DMS79 (cell line): ENCODE measurements at places on chromosomes 5 and 9.

DNA sequence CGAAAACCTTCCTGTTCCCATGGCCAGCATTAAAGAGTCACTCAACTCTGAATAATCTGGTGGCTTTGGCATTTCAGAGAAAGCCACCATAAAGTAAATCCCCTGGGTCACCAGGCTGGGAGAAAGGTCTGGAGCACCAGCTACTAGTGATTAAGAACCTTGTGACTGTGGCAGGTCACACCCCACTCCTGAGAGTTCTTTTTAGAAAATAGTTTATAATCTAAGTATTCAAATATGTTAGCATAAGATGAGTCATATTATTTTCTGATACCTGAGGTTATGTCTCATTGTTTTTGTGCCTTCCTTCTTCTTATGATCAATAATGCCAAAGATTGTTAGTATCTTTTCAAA is 351.7 kb downstream of the ARRDC3 start:
- no peak for DNase-seq

DNA sequence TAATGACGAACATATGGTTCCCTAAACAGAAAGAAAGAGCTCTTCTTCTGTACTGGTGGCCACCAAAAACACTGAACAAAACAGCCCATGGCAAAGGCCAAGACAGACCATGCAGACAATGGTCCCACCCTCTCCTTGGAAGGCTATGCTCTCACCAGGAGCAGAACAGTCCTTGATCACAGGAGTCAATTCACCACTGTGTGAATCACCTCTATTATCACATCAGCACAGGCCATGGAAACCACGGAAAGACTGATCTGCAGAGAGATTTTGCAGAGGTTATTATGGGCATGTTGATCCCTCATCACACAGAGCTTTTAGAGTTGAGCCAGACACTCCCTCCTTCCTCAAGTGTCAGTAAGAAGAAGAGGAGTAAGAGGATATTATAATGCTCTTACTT is 134.0 kb upstream of the RASEF start:
- DNase-seq = no peak

- DNase-seq = no peak
Observed at GRCh38 chr5:159992566-159992965, 16.4 kb upstream of the TTC1 start.

DNA sequence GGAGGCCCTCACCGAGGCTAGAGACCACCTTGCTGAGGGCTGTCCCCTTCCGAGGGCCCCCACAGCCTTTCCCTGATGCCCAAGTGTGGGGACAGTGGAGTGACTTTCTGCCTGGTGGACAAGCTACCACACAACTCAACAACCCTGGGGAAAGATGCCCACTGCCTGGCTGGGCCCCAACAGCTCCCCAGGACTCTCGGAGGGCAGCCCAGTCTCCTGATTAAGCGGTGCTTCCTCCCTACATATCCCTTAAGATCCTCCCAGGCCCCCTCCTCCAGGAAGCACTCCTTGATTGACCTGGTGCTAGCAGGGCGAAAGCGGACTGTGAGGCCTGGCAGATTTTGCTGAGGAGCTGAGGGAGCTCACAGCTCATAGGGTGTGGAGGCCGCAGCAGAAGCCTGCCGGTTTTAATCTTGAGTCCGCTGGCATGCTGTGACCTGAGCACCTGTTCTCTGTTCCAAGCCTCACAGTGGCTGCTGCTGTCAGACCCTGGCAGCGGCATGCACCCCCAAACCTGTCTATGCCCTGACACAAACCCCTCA is 2.2 kb downstream of the NSMF start:
- no peak for DNase-seq

DNA sequence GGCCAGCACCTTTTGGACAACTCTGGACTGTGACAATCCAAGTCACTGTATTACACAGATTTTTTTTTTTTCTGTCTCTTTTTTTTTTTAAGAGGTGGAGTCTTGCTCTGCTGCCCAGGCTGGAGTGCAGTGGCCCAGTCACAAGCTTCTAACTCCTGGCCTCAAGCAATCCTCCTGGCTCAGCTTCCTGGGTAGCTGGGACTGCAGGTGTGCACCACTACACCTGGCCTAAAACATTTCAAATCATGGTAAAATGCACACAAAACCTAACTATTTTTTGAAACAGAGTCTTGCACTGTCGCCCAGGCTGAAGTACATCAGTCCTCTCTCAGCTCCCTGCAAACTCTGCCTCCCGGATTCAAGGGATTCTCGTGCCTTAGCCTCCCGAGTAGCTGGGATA is 7.2 kb upstream of the N4BP3 start:
- DNase-seq = no peak

- DNase-seq = no peak
Observed at GRCh38 chr5:110653231-110653970, 73.1 kb downstream of the TMEM232 start.

- no peak for DNase-seq
Observed at GRCh38 chr5:73531356-73531755, 33.1 kb downstream of the BTF3 start.

GRCh38 chr9:81573415-81574321 is 115.7 kb downstream of the TLE1 start:
- no peak for DNase-seq

DNA sequence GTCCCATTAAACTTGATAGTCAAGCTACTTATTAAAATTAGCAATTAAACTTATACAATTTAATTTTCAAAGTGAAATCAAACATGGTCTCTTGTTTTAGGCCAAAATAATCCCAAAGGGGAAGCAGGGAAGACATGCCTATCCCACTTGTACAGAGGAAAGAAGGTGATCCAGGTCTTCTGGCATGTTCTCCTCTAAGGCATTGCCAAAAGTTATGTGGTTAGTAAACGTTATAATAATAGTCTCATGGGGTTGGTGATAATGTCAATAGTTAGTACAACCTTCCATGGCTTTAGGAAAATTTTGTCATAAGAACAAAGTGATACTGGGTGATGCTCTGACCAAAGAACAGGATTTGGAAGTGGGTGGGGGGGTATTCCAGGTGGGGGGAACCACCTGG is 52.8 kb downstream of the ROR2 start:
- no peak for DNase-seq

- DNase-seq = no peak
Observed at GRCh38 chr5:72760259-72760658, 56.2 kb upstream of the TNPO1 start.

DNA sequence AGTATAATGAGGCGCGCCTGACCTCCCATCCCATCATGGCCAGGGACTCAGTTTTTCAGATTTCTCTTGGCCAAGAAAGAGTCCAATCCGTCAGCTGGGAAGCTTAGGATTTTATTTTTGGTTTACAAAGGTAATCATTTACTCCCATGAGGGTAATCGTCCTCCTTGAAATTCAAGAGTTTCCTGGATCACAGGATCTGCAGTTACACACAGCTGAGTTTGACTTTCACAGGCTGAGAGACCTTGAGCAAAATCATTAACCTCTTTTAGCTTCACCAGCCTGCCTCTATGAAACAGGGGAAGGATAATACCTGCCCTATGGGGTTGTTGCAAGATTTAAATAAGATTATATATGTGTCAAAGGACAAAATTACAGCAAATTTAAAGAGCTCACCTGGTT is 15.4 kb upstream of the AK3 start:
- no peak for DNase-seq

DNA sequence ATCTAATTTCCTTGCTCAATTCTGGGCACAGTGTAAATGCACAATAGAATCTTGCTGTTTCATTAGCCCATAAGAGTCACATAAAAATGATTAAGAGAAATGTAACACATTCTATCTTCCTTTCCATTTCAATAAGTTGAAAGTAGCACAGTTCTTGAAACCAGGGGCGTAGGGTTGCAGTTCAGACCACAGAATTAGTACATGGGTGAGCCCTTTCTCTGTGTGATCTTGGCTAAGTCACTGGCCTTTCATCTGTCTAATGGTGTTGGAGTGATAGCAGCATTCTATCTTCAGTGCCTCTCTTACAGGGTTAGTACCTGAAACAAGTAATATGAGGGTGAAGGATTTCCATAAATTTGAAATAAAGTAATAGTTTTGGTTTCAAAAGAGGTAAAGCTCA is 445.3 kb upstream of the ZNF462 start:
- DNase-seq = no peak

DNA sequence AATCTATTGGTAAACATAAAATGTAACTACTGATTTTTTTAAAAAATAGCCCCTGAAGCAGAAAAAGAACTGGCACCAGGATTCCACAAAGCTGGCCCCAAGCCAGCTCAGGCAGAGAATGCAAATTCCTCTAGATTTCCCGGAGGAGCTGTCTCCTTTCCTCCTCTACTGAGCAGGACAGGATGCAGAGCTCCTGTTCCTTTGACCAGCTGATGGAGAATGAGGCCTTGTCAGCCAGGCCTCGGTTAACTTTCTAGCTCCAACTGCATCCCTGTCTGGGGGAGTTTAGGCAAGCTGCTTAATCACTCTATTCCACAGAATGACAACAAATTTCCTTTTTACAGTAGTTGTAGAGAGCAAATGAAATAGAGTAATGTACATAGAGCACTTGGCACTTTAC is 155.5 kb downstream of the GNAQ start:
- no peak for DNase-seq

- no peak for DNase-seq
Observed at GRCh38 chr9:21070906-21071305, 6.8 kb downstream of the IFNB1 start.

GRCh38 chr5:32110111-32110696 is 63.9 kb downstream of the GOLPH3 start:
- no peak for DNase-seq

DNA sequence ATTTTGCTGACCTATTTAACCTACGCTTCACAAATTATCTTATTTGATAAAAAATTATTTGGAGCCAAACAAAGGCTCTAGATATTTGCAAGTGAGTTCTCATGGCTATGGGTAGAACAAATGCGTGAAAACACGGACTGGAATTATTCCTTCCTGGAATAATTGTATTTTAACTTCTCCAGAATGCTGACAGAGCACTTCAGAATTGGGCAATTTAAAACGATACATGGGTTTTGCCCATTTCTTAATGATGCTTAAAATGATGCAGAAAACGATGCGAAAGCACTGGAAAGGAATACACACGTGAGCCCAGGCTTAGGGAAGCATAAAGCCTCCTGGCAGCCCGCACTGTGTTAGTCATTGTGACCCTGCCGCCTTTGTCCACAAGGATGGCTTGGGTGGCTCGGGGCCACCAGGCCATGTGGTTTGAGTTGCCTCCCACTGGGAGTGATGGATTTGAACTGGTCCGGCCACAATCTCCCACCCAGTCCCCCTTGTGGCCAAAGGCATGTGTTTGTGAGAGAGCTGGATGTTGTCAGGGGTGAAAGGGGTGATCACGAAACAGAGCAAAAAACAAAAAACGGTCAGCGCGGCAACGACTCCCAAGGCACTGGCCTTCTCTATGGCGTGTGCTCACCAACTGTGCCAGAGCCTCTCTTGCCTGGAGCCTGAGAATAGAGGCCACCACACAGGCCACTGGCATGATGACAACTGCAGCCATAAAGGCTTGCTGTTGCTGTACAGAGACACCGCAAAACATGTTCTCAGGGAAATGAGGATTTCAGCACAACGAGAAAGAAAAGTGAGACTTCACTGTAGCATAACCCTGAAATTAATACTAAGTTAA is 234.2 kb upstream of the ADAMTS16 start:
- no peak for DNase-seq

GRCh38 chr5:109161914-109162683 is 247.7 kb downstream of the PJA2 start:
- DNase-seq = no peak

GRCh38 chr5:139658928-139659667 is 10.9 kb downstream of the CXXC5 start:
- DNase-seq = no peak
